ENCODE measurements at places on chromosomes 4 and X.

- DNase-seq, result no peak
Observed at GRCh38 chrX:40727093-40727492, 8.2 kb downstream of the MED14 start.

GRCh38 chrX:133681421-133681820 lies 266.1 kb upstream of the GPC4 start:
- DNase-seq, result no peak

- no peak for DNase-seq
Observed at GRCh38 chr4:145436796-145437195, 44.9 kb upstream of the SMAD1 start.

DNA sequence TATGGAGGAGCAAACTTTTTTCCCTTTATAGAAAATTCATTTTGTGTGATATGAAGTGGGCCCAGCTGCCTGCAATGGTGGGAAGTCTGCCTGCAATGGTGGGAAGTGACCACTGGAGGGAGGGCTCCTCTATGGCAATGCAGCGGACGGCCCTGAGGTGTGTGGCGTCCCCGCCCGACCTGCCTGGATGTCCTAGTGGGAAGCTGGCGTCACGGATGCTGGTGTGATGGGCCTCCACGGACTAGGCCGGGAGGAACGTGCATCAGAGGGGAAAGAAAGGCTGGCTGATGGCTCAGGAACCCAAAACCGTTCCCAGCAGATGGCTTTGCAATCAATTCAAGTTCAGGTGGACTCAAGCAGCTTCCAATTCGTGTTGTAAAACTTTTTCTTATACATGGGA lies 177.9 kb downstream of the AFAP1 start:
- peak; percentile 50 for DNase-seq

- DNase-seq, result no peak
Observed at GRCh38 chr4:125420526-125420925, 105.8 kb downstream of the FAT4 start.

DNA sequence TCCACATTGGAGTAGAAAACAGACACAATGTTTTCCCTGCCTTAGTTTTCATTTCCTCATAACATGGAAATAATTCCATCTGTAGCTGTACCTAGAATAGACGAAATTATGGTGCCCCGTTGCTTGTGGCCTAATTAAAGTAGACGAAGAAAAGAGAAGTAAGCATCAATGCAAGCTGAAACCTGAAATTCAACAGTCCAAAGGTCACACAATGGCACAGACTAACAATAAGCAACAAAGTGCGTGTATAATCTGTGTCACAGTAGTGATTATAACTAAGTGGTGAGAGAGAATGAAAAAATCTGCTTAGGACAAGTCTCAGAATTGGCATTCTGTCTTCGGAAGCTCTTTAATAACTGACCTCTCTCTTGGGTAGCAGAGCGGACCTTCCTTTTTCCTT lies 24.3 kb downstream of the MAGEB17 start:
- DNase-seq, result no peak

DNA sequence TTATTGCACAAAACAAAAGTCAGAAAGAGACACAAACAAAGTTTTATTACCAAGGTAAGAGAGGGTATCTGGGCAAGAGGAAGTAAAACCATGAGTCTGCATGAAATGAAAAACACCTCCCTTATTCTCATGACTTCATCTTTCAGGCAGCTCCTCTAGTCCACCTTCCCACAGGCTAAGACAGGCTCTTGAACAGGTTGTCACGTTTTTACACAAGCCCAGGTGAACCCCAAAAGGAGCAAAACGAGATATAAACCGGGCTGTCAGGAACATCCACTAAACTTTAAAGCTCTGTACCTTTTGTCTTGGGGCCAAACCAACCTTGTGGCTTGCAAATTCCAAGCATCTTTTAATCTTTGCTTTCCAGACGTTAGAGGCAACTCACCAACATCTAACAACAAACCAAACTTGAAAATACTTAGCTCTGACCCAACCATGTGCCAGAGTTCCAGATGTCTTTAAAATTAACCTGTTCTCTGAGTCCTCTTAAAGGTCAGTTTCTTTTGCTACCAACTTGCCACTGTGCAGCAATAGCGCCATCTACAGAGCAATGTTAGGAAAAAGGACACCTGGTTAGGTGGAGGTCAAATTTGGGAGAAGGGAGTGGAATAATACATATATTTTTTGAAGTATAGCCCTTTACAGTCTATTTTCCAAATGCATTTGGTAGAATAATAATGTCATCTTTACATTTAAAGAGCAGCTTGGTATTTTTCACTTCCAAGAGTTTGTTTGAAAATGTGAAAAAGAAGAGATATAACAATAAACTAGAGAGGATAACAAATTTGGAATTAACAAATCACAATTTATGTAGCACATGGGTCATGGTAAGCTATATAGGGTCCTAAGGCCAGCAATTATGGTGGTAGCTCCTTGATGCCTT lies 73.1 kb downstream of the QRFPR start:
- peak; percentile 53 for DNase-seq

- no peak for DNase-seq
Observed at GRCh38 chr4:22573198-22573597, 57.3 kb upstream of the ADGRA3 start.

DNA sequence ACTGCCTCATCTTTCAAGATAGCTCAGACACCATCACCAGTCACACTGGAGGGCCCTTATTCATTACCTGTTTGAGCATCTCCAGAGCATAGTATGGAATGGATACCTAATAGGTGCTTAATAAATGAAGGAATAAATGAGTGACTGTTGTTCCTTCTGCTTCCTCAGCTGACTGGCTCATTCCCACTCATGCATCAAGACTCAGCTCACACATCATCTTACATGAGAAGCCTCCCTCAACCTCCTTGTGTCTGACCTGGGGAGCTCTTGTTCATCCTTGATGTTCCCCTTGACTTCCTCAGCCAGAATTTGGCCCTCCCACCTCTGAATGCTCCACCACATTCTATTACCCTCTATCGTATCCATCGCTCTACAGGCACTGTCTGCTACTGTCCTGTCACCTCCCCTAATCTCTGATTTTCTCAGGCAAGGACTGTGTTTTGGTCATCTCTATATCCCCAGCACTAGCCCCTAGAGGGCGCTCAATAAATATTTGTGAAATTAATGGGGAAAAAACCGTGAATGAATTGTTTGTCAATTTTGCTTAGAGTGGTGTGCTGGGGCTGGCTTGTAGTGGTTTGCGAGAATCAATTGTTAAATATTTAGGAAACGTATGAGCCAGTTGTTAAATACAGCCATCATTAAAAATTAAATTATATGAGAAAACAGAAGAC lies 88.3 kb downstream of the NHSL2 start:
- no peak for DNase-seq

DNA sequence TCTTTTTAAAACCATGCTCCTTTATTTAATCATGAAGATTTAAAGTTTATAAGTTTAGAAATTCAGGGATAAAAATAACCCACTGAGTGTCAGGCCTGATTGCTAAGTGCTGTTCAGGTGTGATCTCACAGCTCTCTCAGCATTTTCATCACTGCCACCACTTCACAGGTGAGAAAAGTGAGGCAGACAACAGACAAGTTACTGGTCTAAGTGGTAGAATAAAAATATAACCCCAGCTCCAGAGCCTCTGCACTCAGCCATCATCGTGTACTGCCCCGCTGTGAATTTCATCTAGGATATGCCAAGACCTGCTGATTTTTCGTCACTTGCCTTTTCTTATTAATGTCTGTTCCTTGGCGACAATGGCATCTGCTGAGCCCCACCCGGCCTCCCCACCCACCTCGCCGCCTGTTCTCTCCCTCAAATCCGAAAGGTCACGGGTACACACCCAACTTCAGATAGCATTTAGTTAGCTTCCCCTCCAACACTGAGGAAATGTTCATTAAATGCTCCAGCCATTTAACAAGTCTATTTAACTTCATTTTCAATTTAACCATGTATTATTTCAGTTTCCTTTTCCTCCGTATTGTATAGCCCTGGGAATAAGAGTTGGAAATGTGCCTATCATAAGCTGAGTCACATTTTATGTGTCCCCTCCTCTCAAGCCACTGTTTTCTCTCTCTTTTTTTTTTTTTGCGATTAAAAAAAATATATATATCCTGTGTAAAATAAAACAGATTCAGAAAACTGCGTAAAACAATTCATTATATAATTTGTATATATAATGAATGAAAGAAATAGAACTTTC lies 236.5 kb downstream of the CBR4 start:
- no peak for DNase-seq

GRCh38 chr4:39682138-39682537 lies 15.8 kb upstream of the UBE2K start:
- DNase-seq, result no peak

DNA sequence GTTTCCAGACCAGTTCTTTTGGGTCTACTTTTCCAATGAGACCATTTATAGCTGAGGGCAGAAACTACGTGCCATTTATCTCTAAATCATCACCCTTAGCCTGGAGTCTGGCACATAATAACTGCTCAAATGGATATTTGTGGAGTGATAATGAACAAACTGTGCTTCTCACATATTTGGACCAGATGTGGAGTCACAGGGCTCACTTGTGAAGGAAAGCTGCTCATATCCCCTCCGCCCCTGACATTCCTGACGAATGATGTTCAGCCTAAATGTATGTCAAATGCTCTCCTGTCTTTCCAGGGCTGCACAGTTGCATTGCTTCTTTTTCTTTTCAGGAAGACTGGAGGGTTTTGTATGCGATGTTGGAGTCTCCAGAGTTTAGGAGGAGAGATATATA lies 110.1 kb downstream of the GBA3 start:
- no peak for DNase-seq

DNA sequence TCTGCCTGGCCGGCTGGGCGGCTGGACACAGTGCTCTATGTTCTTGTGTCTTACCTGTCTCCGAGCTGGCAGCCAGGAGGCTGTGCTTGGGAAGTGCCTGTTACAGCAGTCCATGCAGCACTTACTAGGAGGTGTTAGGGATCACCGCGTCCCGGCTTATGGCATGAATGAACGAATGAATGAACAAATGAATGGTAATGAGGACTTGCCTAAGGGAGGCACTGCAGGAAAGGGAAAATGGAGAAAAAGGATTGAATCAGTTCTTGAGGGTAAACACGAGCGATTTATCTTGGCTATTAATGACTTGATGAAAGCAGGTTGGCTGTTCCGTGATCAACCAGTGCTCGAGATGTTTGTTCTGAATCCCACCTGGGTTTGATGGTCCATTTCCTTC lies 31.1 kb downstream of the TBC1D14 start:
- DNase-seq, result no peak

- no peak for DNase-seq
Observed at GRCh38 chrX:103533511-103534216, 14.4 kb upstream of the RAB40A start.

DNA sequence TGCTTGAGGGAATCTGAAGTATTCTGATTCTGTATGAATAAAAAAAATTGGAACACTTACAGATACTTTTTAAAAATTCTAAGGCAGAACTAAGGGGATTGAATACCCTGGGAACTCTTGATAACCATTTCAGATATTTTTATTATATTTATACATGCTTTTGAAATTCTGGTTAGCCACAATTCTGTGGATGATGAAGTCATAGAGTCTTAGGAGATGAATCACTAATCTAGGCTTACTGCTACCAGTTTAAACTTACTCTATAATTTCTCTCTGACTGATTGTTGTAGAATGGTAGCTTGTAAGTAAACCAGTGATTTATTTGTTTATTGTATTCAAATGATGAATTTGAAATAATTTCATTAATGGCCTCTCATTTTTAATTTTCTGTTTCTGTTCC lies 11.4 kb upstream of the SLAIN2 start:
- no peak for DNase-seq

DNA sequence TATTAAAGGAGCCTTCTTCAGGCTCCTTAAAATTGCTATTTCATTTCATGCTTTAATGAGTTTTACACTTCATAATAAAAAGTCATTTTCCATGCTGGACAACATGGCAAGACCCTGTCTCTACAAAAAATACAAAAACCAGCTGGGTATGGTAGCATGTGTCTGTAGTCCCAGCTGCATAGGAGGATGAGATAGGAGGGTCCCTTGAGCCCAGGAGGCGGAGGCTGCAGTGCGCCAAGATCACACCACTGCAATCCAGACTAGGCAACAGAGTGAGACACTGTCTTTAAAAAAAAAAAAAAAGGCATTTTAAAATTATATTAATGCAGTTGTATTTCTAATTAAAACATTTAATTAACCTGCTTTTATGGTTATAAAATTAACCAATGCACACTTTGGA lies 49.2 kb downstream of the PDS5A start:
- DNase-seq, result no peak

GRCh38 chrX:38260231-38260630 lies 39.6 kb upstream of the SRPX start:
- DNase-seq, result no peak

DNA sequence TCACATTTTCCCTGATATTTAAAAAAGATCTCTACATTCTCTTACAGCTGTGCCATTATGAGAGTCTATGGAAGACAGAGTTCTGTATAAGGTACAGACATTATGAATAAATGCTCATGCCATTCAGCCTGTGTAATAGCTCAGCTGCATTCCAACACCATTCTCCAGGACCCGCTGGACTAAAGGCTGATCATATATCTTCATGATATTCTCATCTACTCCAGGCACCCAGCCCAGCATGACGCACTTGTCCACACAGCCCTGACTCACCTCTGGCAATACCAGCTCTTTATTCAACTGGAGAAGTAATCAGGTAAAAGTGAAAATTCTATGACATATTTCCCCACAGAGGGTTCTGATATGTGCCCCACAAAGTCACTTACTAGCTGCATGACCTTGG lies 437.5 kb upstream of the FGF16 start:
- DNase-seq, result no peak

DNA sequence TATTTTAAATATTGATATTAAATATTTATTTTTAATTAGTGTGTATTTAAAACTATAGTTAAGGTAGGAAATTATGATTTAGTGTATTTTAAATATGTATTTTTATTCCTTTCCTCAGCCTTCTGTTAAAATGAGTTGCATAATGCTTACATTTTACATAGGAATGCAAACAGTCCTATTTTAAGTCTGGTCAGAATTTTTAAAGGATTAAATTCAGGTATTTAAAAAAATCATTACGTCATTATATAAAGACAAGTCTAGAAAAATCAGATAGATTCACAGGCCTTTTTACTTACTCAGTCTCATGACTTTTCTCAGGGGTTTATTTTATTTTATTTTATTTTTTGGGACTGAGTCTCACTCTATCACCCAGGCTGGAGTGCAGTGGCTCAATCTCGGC lies 50.4 kb upstream of the RPA4 start:
- DNase-seq, result no peak

GRCh38 chr4:158129694-158130093 lies 43.1 kb downstream of the GASK1B start:
- no peak for DNase-seq

GRCh38 chr4:150960818-150961217 lies 54.3 kb downstream of the LRBA start:
- DNase-seq, result peak; percentile 21

GRCh38 chr4:23368081-23368697 lies 521.7 kb downstream of the PPARGC1A start:
- no peak for DNase-seq

DNA sequence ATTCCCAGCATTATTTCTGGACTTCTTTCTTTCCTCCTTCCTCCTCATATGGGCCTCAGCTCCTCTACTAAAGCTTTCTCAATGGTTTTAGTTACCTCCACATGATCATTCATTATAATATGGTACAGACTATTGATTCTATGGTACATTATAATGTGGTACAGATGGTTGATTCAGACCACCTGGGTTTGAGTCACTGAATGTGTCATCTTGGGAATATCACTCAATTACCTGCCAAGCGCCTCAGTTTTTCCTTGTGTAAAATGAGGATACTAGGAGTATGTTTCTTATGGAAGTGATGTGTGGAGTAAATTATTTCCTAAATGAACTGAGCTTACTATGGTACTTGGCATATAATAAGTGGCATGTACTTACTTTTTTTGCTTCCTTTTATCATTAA lies 27.7 kb downstream of the SLIT2 start:
- no peak for DNase-seq
